ENCODE measurements at places on chromosomes 7 and 10. TPM values are rescaled to one million over a fixed set of nuclear protein-coding genes. Genes with fewer than 3 reads are reported as not detected.

- peak; percentile 45 for DNase-seq
These were observed 9.7 kb upstream of the ZFAND2A start for GRCh38 chr7:1169409-1170368.

- no peak for DNase-seq
These were observed 313.6 kb upstream of the ZMIZ1 start for GRCh38 chr10:78755063-78755701.

GRCh38 chr7:149490083-149490760, 7.4 kb downstream of the ZNF746 start:
- DNase-seq: no peak

- DNase-seq: no peak
These were observed 408.6 kb upstream of the NPVF start for GRCh38 chr7:25636871-25637283.

Gene C7orf33
- total RNA-seq: not detected

GRCh38 chr10:117449636-117450035, 74.4 kb upstream of the PDZD8 start:
- DNase-seq: peak; percentile 10

DNA sequence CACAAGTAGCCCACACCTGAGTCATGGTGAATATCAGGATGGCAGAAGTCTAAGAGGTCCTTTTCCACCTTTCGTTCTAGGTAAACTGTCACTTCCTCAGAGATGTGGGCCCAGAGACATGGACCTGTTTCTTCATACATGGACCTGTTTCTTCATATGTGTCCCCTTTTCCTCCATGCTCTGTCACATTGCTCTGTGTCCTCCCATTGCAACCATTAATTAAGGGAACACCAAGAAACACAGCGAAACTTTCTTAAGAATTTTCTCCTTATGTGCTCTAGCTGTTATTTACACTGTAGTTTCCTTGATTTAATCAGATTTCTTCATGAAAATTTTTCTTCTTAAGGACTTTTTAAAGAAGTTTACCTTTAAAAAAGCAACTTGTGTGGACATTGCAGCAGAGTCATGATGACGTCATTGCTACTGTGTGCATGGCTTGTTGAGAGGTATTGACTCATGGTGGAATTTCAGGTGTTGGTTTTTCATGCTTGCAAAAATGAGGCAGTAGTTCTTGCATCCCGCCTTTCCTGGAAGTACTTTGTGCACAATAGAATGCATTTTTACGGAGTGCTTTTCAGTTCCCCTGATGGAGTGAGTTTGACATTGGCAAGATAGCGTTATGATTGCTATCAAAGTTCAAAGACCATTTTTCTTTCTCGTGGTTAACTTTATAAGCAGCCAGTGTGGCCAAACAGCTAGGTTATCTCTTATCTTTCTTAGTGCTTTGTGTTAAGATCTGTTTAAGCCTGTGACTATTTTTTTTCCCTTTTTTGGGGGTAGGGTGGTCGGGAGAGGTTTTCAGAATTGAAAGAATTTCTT, 37.7 kb downstream of the CFAP58 start:
- DNase-seq: peak; percentile 10

- peak; percentile 38 for DNase-seq
These were observed 151.3 kb downstream of the HGF start for GRCh38 chr7:81618396-81619014.

GRCh38 chr10:62614389-62615157, 189.9 kb upstream of the ADO start:
- no peak for DNase-seq

- DNase-seq: no peak
These were observed 18.9 kb downstream of the APBB1IP start for GRCh38 chr10:26457088-26457487.

Gene NAPEPLD
- 28.6 TPM for total RNA-seq

DNA sequence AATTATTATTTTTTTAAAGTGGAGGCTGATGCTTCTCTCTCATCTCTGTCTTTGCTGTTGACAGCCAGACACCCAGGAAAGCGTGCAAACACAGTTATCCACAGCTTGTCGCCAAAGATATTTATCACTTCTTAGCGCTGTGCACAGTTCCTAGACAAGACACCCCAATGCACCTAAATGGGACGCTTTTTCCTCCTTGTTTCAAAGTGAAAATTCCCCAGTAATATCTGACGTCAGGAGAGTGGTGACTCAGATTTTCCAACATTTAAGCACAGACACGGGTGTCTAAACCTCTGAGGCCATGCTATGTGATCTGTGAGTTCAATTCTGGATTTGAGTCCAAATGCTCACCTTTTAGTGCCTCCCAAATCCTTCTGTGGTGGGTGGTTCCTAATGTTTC, 151.6 kb downstream of the EMX2 start:
- DNase-seq: no peak

Measured in Calu3 (cell line).